Right atrium auricular region (tissue), 2 donors: ENCODE measurements at places on chromosomes 6 and 20.
A peak's percentile ranks its signal among the peaks of the same experiment; 100 is the strongest.

DNA sequence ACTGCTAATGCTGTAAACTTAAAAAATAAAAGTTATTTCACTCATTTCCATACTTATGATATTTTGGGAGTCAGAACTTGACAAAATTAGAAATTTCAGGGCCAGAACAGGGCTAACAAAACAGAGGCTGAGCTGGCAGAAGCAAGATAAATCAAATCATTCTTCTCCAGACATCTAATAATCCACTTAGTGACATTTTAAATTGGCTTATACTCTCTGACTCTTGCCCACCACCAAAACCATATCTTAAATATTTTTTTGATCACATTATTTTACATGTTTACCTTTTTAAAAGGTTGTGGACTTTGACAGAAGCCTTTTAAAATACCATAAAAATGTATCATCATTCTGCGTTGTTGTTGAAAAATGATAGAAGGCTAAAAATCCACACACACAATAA, 116.5 kb downstream of the LMBRD1 start:
- DNase-seq: no peak

DNA sequence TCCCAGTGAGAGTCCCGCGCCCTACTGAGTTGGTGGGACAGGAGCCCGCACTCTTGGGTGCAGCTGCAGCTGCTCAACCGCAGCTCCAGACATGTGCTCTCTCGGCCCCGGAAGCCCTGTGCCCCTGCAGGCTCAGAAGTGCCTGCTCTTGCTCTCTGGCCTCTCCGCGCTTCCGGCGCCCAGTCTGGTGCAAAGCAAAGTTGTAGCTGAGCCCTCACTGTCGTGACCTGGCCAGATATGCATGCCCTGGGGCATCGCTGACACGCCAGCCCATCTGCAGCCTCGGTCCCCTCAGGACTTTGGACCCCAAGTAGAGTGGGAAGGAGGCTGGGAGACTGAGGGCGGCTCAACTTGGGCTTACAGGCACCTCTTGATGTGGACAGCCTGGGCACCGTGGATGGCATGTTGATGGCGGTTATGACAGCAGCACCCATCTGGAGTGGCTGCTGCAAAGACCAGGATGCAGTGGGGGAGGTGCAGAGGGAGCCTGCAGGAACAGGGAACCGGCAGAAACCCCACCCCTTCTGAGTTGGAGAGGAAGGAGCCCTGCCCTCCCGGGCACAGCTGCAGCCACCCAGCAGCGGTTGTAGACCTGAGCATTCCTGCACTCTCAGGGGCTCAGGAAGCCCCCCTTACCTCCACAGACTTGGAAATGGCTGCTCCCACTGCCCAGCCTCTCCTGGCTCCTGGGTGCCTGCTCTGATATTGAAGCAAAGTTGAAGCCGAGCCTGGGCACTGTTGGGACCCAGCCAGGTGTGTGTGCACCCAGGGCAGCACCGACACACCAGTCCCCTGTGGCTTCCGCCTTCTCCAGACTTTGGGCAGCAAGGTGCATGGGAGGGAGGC, 462.6 kb downstream of the TBC1D32 start:
- DNase-seq: no peak

DNA sequence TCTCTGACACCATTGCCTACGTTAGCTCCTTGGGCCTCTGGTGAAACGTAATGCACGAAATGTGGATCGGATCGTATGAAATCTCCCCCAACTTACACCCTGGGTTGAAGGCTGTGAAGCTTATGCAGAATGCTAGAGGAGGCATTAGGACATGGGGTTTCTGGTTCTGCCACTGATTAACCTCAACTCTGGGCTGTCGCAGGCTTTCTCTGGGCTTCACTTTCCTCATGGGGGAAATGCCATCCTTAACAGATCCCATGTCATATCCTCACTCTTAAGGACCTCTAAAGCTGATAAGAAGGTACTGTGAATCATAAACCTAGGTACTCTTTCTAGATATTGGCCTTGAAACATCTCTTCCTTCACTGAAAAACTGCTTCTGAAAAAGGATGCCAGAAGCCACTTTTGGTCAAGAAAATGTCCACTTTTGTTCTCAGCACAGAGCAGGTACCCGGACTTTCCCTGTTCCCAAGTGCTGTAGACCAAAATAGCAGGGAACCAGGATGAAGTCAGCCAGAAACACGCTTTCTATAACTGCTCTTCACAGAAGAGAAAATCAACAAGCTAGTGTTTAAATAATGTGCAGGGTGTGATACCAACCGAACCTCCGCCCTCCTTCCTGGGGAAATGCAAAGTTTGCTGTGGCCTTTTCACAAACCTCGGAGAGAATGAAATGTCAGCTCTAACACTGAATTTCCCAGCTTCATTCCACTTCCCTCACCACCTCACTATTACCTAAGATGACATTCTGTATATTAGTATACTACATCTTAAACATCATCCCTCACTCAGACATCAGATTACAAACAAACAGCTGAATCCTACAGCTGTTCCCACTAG, 118.9 kb downstream of the BACH2 start:
- no peak for DNase-seq

- no peak for DNase-seq
Observed at GRCh38 chr6:75693534-75693933, 55.5 kb upstream of the MYO6 start.

GRCh38 chr6:64357430-64357829, 721.8 kb downstream of the PHF3 start:
- DNase-seq: no peak

GRCh38 chr20:17825252-17825959, 125.6 kb downstream of the BANF2 start:
- no peak for DNase-seq

- DNase-seq: no peak
Observed at GRCh38 chr20:1381753-1382591, 10.9 kb downstream of the FKBP1A start.

DNA sequence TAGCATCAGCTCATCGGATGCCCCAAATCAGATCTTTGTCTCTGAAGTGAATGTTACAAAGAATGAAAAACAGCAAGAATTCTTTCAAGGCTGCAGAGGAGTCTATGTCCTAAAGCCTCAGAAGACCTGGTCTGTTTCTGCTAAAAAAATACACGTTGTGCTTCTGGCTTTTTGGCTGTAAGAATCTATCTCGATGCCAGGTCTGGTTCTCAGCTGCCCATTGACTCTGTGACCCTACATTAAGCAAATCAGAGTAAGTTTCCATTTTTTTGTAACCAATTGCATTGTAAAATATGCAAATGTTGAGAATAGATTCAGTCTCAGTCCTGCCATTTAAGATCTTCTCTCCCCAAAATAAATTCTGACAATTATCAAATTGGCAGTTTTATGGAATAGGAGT, 705.4 kb downstream of the RFPL4B start:
- no peak for DNase-seq

DNA sequence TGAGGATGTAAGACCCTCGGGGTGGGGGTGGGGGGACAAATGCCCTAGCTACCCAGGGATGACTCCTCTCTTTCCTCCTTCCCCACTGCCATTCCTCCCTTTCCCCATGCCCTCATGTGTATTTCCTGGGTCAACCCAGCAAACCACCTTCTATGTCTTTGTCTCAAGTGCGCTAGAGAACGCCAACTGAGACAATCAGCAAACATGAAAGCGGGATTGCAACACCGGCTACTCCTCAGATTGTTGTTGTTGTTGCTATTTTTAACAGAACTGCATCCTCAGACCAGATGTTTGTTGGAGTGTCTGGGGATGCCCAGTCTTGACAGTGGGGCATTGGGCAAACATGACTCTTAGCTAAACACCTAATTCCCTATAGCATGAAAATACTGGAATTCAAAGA, 39.3 kb upstream of the HIVEP1 start:
- no peak for DNase-seq

DNA sequence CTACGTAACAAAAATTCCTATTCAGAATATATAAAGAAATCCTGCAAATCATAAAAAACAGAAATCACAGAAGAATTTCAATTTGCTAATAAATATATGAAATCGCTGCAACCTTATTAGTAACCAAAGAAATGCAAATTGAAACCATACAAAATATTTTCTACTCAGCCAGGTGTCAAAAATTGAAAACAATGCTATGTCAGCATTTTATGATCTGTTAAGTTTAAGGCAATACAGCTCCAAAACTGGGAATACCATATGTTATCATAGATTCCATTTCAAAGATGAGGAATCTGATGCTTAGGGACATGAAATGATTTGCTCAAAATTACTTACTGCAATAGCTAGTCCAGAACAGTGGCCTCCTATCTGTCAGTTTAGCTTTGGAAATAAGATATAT, 168.9 kb downstream of the ID4 start:
- DNase-seq: no peak

GRCh38 chr6:158654960-158655489, 5.2 kb downstream of the SYTL3 start:
- DNase-seq: peak; percentile 60

- no peak for DNase-seq
Observed at GRCh38 chr6:130381012-130381411, 15.2 kb downstream of the TMEM200A start.

DNA sequence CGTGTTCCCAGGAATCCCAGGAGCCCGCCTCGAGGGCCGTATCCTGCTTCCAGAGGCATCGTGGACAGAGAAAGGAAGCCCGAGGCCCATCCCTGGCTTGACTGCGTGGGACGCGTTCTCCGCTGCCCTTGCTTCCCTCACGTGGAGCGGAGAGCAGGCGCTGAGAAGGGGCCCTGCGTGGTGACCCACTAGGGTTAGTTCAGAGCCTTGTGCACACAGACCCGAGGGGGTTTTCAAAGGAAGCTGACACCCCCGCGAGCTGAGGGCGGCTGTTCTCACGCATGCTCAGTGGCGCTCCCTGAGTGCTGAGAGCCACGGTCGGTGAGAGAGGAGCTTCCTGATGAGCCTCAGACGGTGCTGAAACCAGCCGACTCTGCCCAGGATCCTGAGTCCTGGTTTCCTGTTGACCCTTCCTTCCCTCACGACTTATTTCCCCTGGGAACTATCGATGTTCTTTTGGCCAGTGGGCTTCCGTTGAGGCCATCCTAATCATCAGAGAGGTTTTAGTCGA, 28.9 kb upstream of the CCR6 start:
- no peak for DNase-seq

DNA sequence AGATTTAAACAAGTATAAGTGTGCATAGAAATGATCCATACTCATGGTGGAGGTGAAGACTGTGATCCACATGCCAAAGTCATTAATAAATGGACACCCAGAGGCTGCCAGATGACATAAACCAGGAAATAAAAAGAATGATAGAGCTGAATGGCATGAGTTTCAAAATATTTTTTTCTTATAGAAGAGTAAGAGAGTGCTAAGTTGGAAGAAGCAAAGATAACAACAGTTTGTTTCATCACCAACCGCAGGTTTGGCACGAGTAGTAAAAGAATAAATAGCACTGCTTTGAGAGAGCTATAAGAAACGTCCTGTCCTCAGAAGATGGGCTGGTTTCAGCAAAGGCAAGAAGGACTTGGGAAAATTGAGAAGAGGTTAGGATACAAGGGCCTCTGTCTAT, 246.9 kb downstream of the UBE3D start:
- DNase-seq: no peak

DNA sequence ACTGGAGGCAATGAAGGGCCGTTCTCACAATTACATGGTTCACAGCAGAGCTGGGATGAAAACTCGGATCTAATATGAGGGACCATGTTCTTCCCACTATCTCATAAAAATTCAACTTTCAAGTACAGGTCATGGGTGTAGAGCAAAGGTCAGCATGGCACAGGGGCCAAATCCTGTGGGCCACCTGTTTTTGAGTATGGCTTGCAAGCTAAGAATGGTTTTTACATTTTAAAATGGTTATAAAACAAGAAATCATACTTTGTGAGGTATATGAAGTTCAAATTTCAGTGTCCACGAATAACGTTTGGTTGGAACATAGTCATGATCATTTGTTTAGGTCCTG, 4.6 kb downstream of the MAP3K5 start:
- no peak for DNase-seq

GRCh38 chr20:13770141-13770540, 14.6 kb downstream of the ESF1 start:
- no peak for DNase-seq

DNA sequence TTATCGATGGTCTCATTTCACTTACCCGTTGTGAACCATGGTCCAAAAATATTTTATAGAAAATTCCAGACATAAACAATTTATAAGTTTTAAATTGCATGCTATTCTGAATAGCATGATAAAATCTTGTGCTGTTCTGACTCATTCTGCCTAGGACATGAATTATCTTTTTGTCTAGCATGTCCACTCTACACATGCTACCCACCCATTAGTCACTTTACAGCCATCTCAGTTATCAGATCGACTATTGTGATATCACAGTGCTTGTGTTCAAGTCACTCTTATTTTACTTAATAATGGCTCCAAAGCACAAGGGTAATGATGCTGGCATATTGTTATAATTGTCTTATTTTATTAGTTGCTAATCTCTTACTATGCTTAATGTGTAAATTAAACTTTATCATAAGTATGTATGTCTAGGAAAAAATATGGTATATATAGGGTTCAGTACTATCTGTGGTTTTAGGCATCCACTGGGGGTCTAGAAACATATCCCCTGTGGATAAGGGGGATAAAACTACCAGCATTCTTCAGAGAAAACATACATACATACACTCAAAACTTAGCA, 252.0 kb upstream of the HTR1E start:
- no peak for DNase-seq

DNA sequence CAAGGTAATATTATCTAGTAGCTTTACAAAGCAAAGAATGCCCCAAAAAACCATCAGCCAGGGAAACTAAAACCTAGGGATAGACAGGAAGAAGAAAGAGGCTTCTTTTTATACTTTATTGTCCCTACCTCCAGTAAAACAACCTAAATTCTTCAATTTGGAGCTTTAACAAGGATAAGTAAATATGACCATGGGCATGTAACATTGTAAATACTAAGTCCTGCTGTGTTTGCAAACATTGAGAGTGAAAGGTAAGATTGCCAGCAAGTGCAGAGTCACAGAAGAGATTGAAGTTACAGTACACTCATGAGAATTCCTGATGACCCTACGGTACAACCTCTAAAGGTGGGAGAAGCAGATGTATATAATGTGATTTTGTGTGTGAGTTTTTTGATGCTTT, 117.2 kb downstream of the FOXO3 start:
- DNase-seq: no peak

DNA sequence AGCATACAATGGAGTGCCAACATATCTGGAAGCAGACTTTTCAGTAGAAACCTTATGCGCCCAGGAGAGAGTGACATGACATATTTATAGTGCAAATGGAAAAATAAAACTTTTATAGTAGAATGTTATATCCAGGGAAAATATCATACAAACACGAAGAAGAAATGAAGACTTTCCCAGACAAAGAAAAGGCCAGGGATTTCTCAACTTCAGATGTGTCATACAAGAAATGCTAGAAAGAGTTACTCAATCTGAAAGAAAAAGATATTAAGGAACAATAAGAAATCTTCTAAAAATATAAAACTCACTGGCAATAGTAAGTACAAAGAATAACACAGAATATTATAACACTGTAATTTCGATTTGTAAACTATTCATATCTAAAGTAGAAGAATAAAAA, 1269.3 kb downstream of the GRIK2 start:
- no peak for DNase-seq
